ENCODE measurements at places on chromosomes 5 and 9.

GRCh38 chr5:169942181-169942580 lies 38.1 kb downstream of the INSYN2B start:
- no peak for DNase-seq

DNA sequence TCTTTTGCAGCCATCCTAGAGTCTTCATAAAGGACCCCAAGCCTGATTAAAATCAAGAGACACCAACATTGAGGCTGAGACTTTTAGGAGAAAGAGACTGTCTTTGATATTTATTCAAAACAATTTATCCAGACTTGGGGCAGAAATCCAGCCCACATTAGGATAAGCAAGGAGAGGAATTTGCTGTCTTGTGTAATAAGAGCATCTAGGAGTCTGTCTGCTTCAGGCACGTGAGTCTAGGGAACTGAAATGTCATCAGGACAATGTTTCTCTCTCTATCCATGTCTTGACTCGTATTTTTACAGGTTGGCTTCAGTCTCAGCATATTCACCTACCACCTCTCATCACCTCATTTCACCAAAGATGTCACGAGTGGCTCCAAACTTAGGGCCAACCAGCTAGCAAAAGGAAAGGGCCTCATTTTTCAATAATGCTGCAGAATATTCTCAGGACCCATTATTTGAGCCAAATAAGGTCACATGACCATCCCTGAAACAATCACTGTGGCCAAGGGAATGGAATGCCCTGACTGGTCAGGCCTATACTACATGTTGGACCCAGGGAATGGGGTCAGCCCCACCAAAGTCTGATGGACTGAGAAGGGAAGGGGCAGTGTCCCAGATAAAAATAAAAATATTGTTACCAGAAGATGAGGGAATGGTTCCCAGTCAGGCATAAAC lies 70.3 kb upstream of the SAP30L start:
- DNase-seq, result no peak

- DNase-seq, result no peak
These were observed 188.5 kb upstream of the SNX2 start for GRCh38 chr5:122586351-122586750.

- DNase-seq, result no peak
These were observed 41.5 kb upstream of the LARP1 start for GRCh38 chr5:154713615-154714125.

- no peak for DNase-seq
These were observed 33.0 kb upstream of the SLC1A3 start for GRCh38 chr5:36573438-36573837.

DNA sequence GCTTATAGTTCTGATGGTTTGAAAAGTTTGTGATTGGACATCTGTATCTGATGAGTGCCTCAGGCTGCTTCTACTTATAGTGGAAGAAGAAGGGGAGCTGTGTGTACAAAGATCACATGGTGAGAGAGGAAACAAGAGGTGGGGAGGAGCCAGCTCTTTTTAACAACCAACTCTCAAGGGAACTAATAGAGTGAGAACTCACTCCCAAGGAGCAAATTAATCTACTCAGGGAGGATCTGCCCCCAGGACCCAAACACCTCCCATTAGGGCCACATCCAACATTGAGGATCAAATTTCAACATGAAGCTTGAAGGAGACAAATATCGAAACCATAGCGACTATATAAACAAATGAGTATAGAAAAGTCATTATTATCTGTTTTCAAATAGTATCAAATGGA lies 64.7 kb upstream of the PRLR start:
- no peak for DNase-seq

DNA sequence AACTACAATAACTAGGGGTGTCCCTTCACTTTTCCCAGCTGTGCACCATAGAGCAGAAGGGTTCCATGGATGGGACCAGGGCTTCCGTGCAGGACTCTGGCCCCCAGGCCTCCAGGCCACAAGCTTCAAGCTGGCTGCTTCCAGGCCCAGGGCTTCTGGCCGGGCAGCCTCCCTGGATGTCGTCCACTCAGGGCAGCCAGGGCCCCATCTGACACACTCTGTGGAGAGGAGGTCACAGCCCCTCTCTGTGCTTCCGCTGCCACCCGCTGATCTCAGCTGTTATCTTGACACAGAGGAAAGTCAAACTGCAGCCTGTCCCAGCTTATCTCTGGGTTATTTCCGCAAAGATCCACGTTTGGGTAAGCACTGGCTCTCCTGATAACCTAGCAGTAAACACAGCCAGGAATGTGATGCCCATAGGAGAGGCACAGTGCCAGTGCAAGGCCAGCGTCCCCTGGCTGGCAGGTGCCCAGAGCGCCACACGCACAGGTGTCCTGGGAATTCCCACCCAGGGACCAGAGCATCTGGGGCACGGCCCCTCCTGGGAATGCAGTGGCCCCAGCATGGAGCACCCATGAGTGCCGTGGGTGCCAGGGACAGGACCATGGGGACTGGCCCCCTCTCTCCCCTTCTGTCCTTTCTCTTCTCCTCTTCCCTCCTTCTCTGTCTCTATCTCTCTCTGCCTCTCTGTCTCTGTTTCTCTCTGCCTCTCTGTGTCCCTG lies 15.6 kb upstream of the SLC6A19 start:
- DNase-seq, result no peak

DNA sequence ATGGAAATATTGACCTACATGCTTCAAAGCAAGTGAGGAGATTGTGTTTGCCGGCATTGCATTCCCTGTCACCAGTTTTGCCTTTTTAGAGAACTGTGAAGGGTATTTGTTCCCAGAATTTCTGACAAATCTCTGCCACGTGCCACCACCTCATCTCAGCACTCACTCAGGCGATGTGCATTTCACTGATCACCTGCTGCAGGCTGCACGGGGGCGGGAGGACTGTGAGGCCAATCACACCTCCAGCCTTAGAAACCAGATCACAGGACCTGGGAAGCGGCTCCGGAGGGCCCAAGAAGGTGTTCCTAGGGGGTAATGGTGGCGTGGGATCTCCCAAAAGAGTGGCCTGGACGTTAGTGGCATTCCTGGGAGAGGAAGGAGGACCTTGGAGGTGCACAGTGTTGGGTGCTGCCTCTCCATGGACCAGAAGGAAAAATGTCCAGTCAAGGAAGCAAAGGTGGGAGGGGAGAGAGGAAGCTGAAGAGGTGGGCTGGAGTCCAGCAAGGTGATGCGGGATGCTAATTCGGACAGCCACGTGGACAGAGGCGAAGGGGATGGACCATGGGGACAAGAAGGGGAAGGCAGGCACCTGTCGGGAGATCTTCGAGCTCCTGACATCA lies 63.6 kb upstream of the OLFM1 start:
- DNase-seq, result no peak

DNA sequence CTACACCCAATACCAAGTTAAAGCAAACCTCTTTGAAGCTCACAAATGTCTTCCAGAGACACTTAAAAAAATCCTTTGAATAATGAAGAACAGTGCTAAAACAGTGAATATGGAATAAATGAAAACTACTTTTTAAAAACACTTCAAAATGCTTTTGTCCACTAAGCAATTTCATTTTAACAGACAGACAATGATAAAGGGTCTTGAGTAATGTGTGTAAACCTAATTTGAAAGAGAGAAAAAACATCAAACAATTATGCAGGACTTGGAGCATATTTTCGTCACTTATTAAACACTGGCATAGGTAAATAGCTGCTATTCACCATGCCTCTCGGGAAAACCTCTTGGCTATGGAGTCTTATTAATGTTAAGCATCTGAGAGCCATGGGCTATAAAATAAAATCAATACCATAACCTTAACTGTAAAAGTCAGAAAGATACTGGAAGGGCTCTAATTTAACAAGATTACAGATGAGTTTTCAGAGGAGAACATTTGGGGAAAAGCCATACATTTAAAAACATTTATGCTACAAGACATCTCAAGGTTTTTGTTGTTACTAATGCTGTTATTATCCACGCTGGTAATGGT lies 177.8 kb downstream of the NFIB start:
- DNase-seq, result no peak

DNA sequence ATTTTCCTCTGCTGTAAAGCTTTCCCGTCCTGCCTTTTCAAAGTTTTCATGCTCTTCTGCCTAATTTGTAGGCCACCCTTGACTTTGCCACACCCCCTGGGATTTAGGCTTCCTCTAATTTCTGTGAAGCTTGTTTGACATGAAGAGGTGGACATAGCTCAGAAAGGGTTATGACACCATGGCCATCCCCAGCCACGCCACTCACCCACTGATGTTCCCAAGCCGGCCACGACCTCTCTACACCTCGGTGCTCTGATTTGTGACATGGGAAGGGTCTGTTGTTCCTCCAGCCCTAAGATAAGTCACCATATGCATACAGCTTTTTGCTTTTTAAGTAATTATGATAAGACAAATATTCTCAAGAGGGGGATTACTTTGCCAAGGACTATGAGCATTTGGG lies 139.5 kb downstream of the BARX1 start:
- DNase-seq, result no peak

DNA sequence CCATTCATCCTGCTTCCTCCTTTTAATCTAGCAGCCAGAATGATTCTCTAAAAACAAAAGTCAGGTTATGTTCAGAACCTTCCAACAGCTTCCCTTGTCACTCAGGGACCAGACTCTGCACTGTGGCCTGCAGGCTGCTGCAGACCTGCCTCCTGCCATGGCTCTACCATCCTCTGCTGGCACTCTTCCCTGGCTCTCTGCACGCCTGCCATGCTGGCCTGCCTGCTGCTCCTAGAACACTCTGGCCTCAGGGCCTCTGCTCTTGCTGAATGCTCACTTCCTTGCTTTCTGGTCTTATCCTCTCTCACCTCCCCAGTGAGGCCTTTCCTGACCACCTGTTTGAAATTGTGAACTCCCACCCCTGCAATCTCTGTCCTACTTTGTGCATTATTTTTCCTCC lies 149.4 kb downstream of the CD180 start:
- DNase-seq, result no peak

GRCh38 chr5:38468202-38468673 lies 88.2 kb downstream of the LIFR start:
- peak; percentile 16 for DNase-seq

DNA sequence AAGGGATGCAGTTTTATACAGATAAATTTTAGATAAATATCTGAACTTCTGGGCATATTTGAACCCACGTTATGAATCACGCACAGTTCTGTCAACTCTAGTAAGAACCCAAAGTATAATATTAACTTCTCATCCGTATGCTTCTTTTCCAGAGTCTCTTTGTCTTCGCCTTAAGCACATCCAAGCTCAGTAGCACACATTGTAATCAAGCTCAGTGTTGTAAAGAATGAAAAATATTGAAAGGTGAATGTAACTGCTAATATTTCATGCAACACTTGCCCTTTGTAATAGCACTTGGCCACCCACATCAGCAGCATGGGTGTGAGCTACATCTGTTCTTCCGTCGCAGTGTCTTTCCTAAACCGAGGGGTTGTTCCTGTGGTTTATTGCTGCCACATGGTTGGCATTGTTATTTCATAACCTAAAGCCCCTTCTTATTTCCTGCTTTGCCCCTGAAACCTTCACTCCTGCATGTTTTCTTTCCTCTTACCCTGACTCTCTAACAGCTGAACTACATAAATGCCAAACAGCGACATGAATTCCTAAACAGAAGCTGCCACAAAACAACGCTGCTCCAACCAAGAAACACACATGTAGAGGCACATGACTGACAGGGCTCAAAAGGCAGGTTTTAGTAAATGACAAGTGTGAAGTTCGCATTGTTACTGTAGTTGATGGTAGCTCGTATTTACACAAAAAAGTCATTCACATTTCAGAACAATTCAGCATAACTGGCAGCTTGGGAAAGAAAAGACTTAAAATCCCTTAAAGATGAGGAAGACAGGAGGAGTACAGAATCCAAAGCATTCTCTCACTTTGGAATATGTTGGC lies 190.1 kb upstream of the MEF2C start:
- no peak for DNase-seq

DNA sequence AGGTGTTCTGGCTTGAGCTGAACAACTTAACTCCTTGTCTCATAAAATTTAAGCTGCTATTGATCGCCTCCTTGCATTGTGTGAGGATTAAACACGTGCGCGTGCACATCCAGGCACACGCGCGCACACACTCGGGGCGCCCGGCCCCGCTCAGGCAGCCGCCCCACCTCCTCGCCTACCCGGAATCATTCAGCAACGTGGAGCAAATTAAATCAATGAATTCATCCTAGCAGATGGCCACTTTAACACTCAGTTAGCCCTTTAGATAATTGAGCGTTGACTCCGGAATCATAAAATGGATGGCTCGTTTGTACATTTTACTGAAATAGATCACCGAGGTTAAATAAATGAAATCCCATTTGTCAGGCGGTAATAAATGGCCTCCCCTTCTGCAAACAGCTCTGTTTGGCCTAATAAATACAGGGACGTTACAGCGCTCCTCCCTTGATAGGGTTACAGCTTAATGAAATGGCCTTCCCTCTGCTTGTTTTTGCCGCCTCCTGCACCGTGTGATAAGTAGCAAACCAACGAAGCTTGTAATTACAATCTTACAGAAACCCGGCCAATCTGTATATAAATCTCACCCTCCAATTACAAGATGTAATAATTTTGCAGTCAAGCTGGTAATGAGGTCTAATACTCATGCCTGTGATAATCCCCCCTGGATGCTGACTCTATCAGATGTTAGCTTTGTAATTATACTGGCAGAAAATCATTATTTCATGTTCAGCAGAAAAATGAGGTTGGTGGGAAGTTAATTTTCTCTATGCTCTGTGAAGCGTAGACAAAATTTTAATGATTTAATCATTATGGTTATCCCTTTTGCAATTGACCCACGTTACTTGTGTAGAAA lies 229.7 kb upstream of the IRX4 start:
- DNase-seq, result no peak

DNA sequence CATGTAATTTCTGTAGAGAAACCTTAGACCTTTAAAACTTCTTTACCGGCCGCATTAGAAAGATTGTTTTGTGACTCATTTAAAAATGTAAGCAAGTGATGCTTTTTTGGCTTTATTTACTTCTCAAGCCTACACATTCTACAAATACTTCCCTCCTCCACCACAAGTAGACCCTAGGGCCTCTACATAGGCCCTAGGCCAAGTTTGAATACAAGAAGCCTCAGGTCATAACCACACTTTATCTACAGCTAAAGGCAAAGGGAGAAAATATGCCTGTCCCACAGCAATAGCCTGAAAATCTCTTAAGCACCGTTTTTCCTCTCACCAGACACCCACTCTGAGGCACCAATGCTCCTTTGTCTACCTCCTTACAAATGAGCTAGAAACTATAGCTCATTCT lies 53.9 kb downstream of the CSNK1A1 start:
- DNase-seq, result no peak

DNA sequence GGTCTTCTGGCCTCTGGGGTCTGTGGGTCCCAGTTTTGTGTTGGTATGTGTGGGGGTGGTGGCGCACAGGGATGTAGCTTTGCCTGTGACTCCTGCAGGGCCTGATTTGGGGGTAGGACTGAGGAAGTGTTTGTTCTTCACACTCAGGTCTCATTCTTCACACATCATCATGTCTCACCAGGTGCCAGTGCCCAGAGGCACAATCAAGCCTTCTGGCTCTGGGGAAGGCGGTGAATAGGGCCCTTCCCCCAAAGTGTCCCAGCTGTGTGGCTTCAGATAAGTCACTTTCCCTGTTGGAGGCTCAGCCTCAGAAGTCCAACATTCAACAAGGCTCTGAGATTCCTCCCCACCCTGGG lies 5.1 kb downstream of the DBN1 start:
- no peak for DNase-seq

Measured in HCT116 (cell line).